CD14-positive monocyte (primary cell): ENCODE measurements at places on chromosomes 7 and 10.

- no peak for DNase-seq
Observed at GRCh38 chr7:153322991-153323390, 563.4 kb downstream of the ACTR3B start.

- no peak for DNase-seq
Observed at GRCh38 chr10:128221807-128222206, 95.6 kb upstream of the MKI67 start.

DNA sequence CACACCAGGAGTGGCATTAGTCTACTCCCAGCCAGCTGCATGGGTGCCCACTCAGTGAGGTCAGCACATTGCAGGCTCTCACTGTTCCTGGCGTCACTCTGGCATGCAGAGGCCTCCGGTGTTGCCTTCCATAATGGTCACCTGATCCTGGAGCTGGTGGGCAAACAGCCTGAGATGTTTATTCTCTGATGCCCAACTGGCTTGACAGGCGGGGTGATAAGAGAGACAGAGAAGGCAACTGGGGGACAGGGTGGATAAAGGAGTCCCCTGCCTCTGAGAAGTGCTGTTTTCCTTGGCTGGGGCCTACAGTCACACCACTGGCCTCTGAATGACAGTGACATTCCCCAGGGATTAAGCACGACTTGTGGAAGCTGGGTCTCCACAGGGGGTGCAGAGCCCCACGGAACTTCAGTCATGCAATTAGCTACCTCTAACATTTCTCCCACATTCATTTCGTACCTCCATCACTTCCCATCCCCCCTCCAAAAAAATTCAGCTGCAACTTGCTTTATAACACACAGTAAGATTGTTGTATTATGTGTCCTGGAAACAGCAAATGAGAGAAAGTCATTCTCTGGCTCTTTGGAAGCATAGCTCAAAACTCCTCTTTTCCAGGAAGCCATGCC lies 7.1 kb upstream of the RBM20 start:
- DNase-seq: no peak

DNA sequence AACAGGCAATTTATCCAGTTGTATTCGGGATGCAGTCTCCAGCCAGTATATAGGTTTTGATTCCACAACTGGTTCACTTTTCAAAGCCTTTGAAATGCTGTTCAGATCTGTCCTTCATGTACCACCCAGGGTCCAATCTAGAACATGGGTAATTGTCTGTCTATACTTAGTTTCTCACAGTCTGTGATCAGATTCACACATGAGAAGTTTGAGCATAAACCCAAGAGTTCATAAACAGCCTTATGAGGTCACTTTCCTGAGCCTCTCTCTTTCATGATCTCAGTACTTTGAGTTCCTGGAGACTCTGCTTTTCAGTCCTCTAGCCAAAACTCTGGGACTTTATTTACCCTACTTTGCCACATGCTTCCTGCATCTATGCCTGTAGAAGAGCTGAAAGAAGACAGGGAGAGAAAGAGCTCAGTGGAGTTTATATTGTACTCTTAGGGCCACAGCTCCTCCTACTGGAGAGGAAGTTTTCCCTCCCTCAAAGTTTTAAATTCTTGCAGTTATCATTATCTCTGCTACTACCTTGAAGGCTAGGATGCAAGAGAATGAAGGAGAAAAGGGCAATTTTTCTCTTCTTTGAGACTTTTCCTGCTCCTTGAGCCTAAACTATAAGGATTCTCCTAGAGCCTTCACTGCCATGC lies 172.0 kb downstream of the ZEB1 start:
- no peak for DNase-seq

DNA sequence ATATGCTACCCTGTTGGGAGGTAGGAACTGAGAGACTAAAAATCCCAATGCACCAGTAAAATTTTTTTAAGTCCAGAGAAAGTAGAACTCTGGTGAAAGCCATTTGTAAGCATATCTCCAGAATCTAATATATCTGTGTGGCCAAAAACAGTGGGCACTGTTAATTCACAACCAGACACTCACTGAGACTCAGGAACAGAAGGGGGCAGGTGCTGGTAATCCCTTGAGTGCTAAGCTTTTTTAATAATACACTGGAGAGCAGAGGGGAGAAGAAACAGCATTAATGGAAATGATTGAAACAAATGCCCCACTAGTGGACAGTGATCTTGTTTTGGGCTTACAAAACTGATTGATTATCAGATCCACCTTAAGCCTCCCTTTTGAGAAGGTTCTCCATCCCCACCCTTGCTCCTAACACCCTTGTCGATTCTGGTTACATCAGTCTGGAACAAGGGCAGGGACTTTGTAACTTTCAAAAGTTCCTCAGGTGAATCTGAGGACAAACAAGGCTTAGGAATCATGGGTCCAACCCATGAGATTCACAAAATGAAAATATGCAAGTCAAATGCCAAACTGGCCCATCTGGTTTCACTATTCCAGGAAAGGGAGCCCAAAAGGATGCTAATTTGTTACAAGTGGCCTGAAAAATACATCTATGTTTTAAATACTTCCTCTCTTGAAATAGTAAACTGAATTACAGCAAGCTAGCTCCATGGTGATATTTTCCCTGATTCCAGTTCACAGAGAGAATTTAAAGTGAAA lies 29.7 kb downstream of the PLXNA4 start:
- DNase-seq: no peak

- no peak for DNase-seq
Observed at GRCh38 chr7:74256491-74257408, 2.6 kb upstream of the RFC2 start.

DNA sequence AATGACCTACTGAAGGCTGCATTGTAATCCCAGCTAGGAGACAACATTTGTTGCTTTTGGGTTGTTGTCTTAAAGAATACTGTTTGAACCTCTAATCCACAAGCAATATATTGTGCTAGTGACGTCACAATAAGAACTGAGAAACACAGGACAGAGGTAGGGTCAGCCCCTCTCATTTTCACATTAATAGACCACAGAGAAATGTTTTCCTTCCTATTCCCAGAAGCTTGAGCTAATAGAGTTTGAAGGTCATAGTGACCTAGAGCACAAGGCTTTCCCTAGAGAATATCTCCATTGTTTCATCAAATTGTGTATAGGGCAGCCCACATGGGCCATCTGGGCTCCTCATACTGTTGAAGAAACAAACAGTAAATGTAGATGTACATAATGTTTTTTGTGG lies 300.9 kb upstream of the AKR1E2 start:
- DNase-seq: no peak
